ENCODE measurements at places on chromosomes 5 and 9. TPM values are rescaled to one million over a fixed set of nuclear protein-coding genes. Genes with fewer than 3 reads are reported as not detected.
A peak's percentile ranks its signal among the peaks of the same experiment; 100 is the strongest.

MYMK gene
- total RNA-seq: not detected

SPAAR gene
- 2.6 TPM for total RNA-seq

DNA sequence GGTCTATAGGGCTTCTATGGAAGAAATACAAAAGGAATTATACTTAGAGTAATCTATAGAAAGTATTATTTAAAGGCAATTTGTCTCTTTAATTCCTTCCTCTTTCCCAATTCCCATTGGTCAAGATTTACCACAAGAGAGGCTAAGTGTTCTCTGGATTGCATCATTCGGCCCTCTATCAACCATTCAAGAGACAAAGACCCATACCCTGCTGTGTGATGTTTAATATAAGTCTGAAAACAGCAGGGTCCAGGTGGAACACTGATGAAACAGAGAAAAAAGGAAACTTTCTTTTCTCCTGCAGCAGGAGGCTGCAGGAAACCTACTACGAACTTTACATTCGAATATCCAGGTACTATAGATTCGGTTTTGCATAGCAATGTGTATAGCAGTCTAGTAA lies 323.4 kb downstream of the CHSY3 start:
- H3K27me3 ChIP-seq: no peaks in the 10 kb centered on the region
- H3K36me3 ChIP-seq: no peaks in the 10 kb centered on the region

GRCh38 chr9:92887880-92888338 lies 10.1 kb upstream of the ZNF484 start:
- no peak overlapping the region for H3K27ac ChIP-seq
- H3K36me3 ChIP-seq: no peaks in the 10 kb centered on the region

GRCh38 chr5:16740066-16740810 lies 123.4 kb upstream of the RETREG1 start:
- peak; percentile 10 for DNase-seq
- no peak overlapping the region for H3K27ac ChIP-seq
- H3K27me3 ChIP-seq: no peaks in the 10 kb centered on the region
- H3K4me1 ChIP-seq: peaks cover 25% of the 10 kb centered on the region
- no peaks in the 10 kb centered on the region for H3K36me3 ChIP-seq

GRCh38 chr9:127714020-127714750 lies 1.3 kb downstream of the PTRH1 start:
- no peak for DNase-seq
- H3K27ac ChIP-seq: no peak overlapping the region
- H3K4me3 ChIP-seq: no peak overlapping the region
- no peaks in the 10 kb centered on the region for H3K27me3 ChIP-seq

- no peak overlapping the region for H3K27ac ChIP-seq
- no peaks in the 10 kb centered on the region for H3K4me1 ChIP-seq
- DNase-seq: no peak
Measured at GRCh38 chr5:9538504-9538903, 7.4 kb downstream of the SEMA5A start.

DNA sequence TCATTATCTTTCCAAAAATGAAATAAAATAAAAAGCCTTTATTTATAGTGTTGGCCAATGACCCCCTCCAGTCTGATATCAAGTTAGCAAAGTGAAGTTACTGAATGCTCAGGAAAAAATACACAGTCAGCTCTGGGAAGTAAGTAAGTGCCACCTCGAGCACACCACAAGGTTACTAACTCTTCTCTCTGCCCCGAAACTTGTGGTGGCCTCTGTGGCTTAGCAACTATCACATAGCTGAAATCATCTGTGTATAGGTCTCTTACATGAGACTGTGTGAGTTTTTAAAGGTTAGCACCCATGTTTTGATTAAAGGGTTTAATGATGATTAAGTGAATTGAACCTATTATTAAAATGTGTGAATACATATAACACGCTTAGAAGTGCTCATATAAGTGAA lies 161.4 kb upstream of the KLF4 start:
- no peak overlapping the region for H3K27ac ChIP-seq
- no peaks in the 10 kb centered on the region for H3K36me3 ChIP-seq
- H3K4me3 ChIP-seq: no peak overlapping the region
- H3K27me3 ChIP-seq: no peaks in the 10 kb centered on the region
- DNase-seq: no peak

AQP7 gene
- total RNA-seq: 3.1 TPM

DNA sequence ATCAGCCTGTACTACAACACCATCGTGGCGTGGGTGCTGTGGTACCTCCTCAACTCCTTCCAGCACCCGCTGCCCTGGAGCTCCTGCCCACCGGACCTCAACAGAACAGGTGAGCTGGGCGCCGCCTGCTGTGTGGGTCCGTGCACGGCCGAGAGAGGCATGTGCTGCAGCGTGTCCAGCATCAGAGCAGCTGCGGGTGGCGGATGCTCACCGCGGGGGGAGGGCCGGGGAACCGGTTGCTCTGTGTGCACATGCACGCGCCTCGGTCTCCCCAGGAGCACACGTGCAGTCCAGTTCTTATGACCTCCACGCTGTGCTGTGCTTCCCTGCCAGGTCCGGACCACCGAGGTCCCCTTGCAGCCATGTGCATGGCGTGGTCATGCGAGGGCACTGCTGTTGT lies 7.6 kb downstream of the SLC6A18 start:
- no peaks in the 10 kb centered on the region for H3K27me3 ChIP-seq
- H3K27ac ChIP-seq: no peak overlapping the region
- H3K36me3 ChIP-seq: no peaks in the 10 kb centered on the region
- no peaks in the 10 kb centered on the region for H3K4me1 ChIP-seq

DNA sequence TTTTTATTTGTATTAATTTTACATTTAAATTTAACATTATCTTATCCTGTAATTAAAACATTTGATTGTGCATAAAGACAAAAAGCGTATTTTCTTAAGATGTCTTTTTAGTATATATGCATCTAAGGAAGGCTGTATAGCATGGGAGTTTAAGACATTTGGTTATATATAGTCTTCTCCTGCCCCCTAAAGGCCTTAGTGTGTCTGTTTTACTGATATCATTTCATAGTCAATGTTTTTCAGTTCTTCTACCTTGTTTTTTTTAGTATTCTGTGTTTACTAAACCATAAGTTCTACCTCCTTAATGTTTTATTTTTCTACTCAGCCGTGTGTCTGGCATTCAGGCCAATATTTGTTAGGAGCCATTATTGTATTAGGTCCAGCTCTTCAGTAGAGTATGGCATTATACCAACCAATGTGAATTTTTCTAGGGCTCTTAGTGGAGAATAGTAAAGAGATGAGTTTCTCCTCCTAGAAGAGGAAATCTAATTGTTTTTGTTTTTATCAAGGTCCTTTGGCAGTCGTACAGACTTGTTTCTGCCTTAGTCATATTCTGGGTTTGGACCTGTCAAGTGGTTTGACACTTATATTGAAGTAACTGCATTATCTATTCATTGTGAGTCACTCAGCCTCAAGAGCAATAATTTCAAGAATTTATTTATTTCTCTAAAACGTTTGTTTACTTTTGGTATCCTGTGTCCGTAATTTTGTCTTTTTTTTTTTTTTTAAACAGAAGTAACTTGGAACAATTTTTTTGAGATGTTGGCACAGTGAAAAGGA lies 74.8 kb downstream of the SLF1 start:
- H3K36me3 ChIP-seq: no peaks in the 10 kb centered on the region
- H3K27ac ChIP-seq: no peak overlapping the region
- H3K4me1 ChIP-seq: no peaks in the 10 kb centered on the region

CTSV gene
- total RNA-seq: 3.4 TPM

GRCh38 chr5:125833398-125833797 lies 589.8 kb upstream of the GRAMD2B start:
- no peak overlapping the region for H3K27ac ChIP-seq
- H3K4me3 ChIP-seq: no peak overlapping the region
- no peak for DNase-seq
- no peaks in the 10 kb centered on the region for H3K36me3 ChIP-seq

SLC36A3 gene
- total RNA-seq: not detected

DNA sequence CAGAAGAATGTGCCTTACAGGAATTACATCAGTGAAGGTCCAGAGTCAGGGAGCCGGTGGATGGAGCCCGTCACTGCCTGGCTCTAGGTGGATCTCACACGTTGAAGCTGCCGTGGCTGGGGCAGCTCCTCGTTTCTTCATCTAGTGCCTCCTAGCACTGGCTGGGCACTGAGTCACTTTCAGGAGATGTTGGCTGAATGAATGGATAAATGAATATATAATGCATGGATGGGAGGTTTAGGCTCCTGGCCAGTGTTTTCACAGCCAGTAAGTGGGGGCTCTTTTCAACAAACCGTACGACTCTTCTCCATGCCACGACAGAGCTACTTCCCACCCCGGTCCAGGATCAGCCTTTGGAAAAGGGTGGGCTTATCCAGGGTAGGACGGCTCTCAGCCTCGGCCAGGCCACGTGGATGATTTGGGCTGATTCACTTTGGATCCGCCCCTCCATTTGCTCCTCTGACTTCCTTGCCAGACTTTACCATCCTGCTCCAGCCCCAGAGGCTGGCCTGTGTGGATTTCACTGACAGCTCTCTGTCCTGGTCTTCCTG lies 1.3 kb upstream of the SH3PXD2B start:
- peak; percentile 52 for DNase-seq
- no peaks in the 10 kb centered on the region for H3K27me3 ChIP-seq
- no peaks in the 10 kb centered on the region for H3K36me3 ChIP-seq
- no peak overlapping the region for H3K4me3 ChIP-seq
- peak overlapping the region; percentile 44 for H3K27ac ChIP-seq

DNA sequence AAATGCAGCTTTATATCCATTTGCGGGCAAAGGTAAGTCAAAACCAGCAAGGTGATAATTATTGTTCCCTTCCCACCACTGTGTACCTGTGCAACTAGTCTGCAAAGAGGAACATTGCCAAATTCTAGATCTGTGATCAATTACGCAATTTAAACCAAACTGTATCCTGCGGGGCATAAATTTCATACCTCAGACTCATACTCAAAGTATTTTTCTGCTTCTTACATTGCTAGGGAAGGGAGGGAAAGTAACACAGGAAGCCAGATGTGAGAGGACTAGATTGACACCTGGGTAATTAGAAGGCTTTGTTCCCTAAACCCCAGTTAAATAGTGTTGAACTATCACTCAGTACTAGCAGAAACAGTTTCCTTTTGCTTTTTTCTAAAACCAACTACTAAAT lies 240.2 kb upstream of the ZNF608 start:
- H3K4me1 ChIP-seq: no peaks in the 10 kb centered on the region
- H3K27me3 ChIP-seq: no peaks in the 10 kb centered on the region
- no peak for DNase-seq
- no peak overlapping the region for H3K4me3 ChIP-seq

SLC46A2 gene
- not detected for total RNA-seq

GRIN1 gene
- total RNA-seq: not detected

DNA sequence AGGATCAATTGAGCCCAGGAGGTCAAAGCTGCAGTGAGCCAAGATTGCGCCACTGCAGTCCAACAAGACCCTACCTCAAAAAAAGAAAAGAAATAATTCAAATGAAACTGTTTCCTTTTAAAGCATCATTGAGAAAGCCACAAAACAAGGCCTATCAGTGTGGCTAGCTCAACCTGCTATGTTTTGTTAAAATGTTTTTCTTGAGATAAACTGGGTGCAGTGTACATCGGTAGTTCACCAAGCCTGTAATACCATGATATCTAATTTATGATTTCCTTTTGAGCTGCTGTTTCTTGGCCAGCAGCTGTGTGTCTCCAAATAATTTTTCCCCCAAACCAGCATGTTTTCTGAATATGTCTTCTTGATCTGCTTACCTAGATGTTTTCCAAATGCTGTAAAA lies 97.3 kb upstream of the GOLGA1 start:
- H3K4me1 ChIP-seq: no peaks in the 10 kb centered on the region
- H3K36me3 ChIP-seq: no peaks in the 10 kb centered on the region
- H3K27me3 ChIP-seq: no peaks in the 10 kb centered on the region
- DNase-seq: no peak
- H3K27ac ChIP-seq: no peak overlapping the region

MYO10 gene
- 49.2 TPM for total RNA-seq

DNA sequence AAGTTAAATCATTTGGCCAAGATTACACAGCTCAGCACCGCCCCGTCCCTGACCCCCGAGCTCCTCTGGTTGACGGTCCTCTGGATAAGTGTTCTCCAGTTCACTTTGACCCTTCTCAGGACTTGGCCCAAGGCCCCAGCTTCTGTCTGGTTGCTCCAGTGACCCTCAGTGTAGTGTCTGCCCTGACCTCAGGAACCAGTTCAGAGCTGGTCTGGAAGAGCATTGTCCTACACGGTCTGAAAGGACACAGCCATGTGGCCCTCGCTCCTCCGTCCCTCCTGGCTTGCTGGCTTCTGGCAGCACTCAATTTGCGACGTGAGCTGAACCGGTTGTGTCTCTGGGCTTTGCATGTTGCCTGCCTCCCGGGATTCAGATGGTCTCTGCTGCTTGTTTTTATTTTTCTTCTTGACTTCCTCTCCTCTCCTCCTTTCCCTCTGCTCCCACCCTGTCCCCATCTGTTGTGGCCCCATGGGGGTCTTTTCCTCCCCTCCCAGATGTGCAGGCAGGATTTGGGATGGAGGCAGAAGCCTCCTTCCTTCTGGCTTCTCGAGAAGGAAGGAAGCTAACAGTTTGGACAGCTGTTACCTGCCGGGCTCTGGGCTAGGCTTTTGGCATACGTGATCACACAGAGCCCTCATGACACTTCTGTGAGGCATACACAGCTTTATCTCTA lies 72.0 kb downstream of the PPARGC1B start:
- no peak overlapping the region for H3K27ac ChIP-seq
- no peaks in the 10 kb centered on the region for H3K36me3 ChIP-seq
- H3K4me1 ChIP-seq: no peaks in the 10 kb centered on the region
- H3K27me3 ChIP-seq: no peaks in the 10 kb centered on the region
- DNase-seq: no peak
- H3K4me3 ChIP-seq: no peak overlapping the region

CNTFR gene
- 8.6 TPM for total RNA-seq

DNA sequence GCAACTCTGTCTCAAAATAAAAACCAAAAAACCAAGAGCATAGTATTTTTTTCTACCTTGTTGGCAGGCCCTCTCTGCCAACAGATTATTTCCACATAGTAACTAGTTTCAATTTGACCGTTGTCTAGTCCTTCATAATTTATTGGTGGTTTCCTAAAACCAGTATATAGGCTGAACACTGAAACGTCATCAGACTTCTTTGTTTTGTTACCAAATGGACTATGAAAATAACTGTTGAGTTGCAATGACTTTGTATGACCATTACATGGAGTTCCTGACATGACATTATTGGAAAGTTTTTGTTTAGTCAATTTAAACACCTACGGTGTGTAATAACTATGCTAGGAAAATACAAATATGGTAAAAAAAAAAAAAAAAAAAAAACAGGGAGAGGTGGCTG lies 1.7 kb downstream of the AGGF1 start:
- no peak for DNase-seq
- H3K27me3 ChIP-seq: no peaks in the 10 kb centered on the region
- H3K36me3 ChIP-seq: peaks cover 10% of the 10 kb centered on the region
- H3K27ac ChIP-seq: no peak overlapping the region
- peaks cover 13% of the 10 kb centered on the region for H3K4me1 ChIP-seq

NR6A1 gene
- total RNA-seq: 15.3 TPM
